ENCODE measurements at places on chromosomes 1 and 21. TPM values are rescaled to one million over a fixed set of nuclear protein-coding genes. Genes with fewer than 3 reads are reported as not detected.

- H3K4me3 ChIP-seq: no peak overlapping the region
- no peak overlapping the region for H3K27ac ChIP-seq
- H3K27me3 ChIP-seq: no peaks in the 10 kb centered on the region
- DNase-seq: no peak
Measured at GRCh38 chr1:37068260-37068659, 33.9 kb upstream of the GRIK3 start.

- H3K27ac ChIP-seq: no peak overlapping the region
- H3K4me3 ChIP-seq: no peak overlapping the region
- no peak for DNase-seq
- no peaks in the 10 kb centered on the region for H3K36me3 ChIP-seq
Measured at GRCh38 chr1:207191776-207192175, 87.7 kb downstream of the C4BPA start.

DNA sequence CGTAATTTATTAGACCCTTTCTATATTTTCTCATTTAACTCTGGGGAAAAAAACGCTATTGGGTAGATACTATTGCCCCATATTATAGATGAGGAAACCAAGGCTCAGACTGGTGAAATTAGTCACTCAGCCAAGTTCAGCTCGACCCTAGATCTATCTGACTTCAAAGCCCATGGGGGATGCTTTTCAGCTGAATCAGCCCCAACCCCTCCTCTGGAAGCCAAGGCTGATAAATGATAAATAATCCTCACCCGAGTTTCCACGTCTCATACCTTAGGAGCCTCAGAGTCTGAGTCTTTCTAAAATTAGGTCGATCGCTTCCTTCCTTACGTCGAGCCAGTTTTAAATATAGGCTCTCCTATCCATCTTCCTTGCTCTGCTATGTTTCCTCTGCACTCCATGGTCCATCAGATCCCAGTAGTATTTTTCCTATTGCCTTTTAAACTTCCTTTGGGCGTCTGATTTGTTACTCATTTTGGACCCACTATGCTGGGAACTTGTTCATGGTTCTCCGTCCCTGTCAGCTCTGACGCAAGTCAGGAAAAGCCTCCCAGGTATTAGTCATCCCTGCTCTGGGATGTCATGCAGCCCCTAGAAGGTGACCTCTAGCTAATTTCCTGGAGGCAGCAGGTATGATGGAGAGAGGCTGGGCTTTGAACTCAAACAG, 122.8 kb downstream of the PLPP3 start:
- H3K4me3 ChIP-seq: no peak overlapping the region
- no peaks in the 10 kb centered on the region for H3K4me1 ChIP-seq
- no peaks in the 10 kb centered on the region for H3K36me3 ChIP-seq
- no peak for DNase-seq

DNA sequence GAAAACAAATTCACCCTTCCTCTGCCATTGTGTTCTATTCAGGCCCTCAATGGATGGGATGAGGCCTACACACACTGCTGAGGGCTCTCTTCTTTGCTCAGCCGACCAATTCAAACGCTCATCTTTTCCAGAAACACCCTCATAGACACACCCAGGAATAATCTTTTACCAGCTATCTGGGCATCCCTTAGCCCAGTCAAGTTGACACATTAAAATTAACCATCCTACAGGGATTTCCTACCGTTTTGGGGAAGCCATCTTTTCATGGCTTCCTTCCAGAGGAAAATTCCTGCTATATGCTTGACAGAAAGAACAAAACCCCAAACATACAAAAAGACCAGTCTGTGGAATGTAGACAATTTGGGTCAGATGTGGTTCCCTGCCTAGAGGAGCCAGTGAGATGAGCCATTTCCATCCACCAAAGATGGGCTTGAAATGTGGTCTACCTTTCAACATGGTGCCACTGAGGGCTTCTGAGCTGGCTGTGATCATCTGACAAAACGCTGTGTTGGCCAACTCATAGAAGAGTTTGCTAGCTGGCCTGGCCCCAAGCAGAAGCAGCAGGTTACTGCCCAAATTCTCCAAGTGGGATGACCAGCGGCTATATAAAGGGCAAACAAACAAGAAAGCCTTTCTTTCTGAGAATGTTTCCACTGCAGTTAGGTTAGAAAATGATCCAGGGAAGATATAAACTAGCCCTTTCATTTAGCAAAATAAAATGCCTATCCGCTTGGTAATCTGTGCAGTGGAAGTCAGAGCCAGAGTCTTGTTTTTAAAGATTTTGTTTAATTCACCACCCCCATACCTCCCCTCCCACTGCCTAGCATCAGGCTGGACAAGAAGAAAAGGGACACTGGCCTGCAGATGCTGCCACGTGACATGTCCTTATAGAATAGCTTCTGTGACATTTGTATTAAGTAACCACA, 69.1 kb upstream of the MRPS6 start:
- no peaks in the 10 kb centered on the region for H3K27me3 ChIP-seq
- H3K27ac ChIP-seq: peak overlapping the region; percentile 88
- H3K36me3 ChIP-seq: no peaks in the 10 kb centered on the region
- no peaks in the 10 kb centered on the region for H3K4me1 ChIP-seq

GRCh38 chr1:234495231-234495990, 16.4 kb upstream of the TARBP1 start:
- DNase-seq: no peak
- no peaks in the 10 kb centered on the region for H3K4me1 ChIP-seq
- H3K36me3 ChIP-seq: no peaks in the 10 kb centered on the region
- H3K4me3 ChIP-seq: no peak overlapping the region

ARHGEF10L gene
- 122 TPM for polyA plus RNA-seq

DNA sequence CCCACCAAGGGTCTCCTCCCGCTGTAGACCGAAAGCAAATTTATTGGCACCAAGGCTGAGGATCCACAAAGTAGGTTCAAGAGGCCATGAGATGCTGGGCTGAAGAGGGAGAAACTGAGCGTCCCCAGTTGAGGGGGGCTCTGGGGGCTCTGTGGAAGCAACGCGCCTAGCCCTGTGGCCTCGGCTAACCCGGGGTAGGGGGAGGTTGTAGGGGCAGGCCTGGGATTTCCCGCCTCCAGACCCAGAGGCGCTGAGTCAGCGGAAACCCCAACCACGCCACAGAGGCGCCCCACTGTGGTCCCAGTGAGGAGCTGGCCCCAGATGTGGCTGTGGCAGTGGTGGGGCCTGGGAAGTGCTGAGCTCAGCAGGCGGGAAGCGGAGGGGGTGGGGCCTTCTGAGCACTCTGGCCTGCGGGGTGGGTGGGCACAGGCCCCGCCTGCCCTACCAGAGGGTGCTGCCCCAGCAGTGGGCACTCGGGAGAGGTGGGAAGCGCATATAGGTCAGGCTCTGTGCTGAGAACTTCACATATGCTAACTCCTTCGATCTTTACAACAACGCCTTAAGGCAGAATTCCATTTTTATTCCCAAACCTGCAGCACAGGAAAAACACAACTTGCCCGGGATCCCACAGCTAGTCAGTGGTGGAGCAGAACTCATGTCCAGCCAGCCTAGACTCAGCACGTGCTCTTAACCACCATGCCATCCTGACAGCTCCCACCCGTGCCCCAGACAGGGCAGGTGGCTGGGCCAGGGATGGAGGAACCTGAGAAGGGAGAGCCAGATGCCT, 1.5 kb upstream of the COL16A1 start:
- DNase-seq: peak; percentile 89
- H3K4me3 ChIP-seq: no peak overlapping the region
- H3K36me3 ChIP-seq: no peaks in the 10 kb centered on the region
- H3K27me3 ChIP-seq: no peaks in the 10 kb centered on the region

DNA sequence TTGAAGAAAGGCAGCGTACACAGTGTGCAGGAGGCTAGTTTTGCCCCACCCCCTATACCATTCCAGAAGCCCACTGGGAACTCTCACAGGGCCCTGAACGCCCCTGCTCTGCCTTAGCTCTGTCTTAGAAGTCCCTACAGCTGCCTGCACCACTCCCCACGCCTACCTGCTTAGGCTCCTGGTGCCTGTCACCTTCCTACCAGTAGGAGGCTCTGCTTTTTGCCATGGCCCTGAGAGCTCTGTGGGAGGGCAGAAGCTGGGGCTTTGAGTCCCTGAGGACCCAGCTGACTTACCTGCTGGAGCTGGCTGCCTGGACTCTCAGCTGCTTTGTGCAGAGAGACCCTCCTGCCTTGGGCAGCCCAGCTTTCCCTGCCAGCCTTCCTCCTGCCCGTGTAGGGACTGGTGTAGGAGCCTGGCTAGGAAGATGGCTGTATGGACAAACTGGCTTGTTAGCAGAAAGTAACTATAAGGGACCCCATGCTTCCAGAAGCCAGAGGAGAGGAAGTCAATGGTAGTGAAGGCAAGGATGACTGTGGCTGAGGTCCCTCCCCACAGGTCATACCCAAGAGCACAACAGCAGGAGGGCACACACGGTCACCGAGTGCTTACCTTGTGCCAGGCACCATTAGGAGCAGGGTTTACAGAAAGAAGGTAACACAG, 9.8 kb upstream of the CELSR2 start:
- H3K27ac ChIP-seq: no peak overlapping the region
- H3K36me3 ChIP-seq: no peaks in the 10 kb centered on the region
- no peak for DNase-seq
- no peaks in the 10 kb centered on the region for H3K27me3 ChIP-seq
- no peak overlapping the region for H3K4me3 ChIP-seq

- DNase-seq: no peak
- H3K4me3 ChIP-seq: no peak overlapping the region
- no peak overlapping the region for H3K27ac ChIP-seq
- peaks cover 9% of the 10 kb centered on the region for H3K36me3 ChIP-seq
- no peaks in the 10 kb centered on the region for H3K27me3 ChIP-seq
- no peaks in the 10 kb centered on the region for H3K4me1 ChIP-seq
Measured at GRCh38 chr1:109628540-109629321, 9.1 kb downstream of the AMPD2 start.

GRCh38 chr1:161242313-161242712, 4.3 kb upstream of the NR1I3 start:
- no peaks in the 10 kb centered on the region for H3K27me3 ChIP-seq
- H3K36me3 ChIP-seq: no peaks in the 10 kb centered on the region
- H3K27ac ChIP-seq: no peak overlapping the region
- DNase-seq: no peak
- no peak overlapping the region for H3K4me3 ChIP-seq

DNA sequence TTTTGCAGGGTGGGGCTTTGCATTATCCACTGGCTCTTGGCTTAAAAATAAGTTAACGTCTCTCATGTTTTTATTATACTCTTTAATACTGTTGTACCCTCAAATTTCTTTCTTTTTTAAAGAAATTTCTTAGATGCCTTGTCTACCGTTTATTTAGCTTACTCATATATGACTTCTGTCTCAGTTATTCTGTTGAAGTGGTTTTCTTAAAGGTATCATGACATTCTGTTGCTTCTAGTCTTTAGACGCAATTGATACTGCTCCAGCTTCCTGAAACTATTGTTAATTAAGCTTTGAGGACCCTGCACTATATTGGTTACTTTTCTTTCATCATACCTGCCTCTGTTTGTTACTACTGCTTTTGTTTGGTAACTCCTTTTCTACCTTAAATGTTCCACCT, 11.7 kb downstream of the PKN2 start:
- H3K27ac ChIP-seq: no peak overlapping the region
- H3K4me3 ChIP-seq: no peak overlapping the region
- no peaks in the 10 kb centered on the region for H3K27me3 ChIP-seq
- no peak for DNase-seq

GRCh38 chr21:34004974-34005373, 68.4 kb upstream of the MRPS6 start:
- H3K27me3 ChIP-seq: no peaks in the 10 kb centered on the region
- peak overlapping the region; percentile 48 for H3K27ac ChIP-seq
- no peak overlapping the region for H3K4me3 ChIP-seq
- H3K36me3 ChIP-seq: no peaks in the 10 kb centered on the region
- peak; percentile 66 for DNase-seq

GRCh38 chr1:70778934-70779333, 268.7 kb downstream of the PTGER3 start:
- no peak overlapping the region for H3K27ac ChIP-seq
- no peaks in the 10 kb centered on the region for H3K36me3 ChIP-seq
- H3K4me3 ChIP-seq: no peak overlapping the region

GRCh38 chr1:228073061-228073856, 9.2 kb upstream of the ARF1 start:
- no peaks in the 10 kb centered on the region for H3K36me3 ChIP-seq
- DNase-seq: peak; percentile 30
- H3K27me3 ChIP-seq: no peaks in the 10 kb centered on the region
- H3K4me3 ChIP-seq: no peak overlapping the region
- H3K27ac ChIP-seq: no peak overlapping the region

All from aorta (tissue), 5 donors.